NCI-H1105 (cell line): ENCODE measurements at places on chromosomes 7 and 10.

DNA sequence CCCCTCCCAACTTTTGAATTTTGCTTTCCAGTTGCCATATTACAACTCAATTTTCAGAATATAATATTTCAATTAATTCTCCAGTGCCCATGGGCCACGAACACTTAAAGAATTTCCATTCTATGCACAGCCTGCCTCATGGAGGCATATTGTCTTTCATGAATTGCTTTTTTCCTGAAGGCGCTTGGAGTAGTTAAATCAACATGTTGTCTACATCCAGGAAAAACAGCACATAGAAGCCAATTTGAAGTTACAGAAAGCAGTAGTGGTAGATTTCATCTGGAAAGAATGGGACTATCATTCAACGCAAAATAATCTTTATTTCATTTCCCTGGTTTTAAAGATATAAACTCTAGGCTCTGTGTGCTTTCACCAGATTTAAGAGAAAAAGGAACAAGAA is 106.0 kb downstream of the NRP1 start:
- no peak for DNase-seq

DNA sequence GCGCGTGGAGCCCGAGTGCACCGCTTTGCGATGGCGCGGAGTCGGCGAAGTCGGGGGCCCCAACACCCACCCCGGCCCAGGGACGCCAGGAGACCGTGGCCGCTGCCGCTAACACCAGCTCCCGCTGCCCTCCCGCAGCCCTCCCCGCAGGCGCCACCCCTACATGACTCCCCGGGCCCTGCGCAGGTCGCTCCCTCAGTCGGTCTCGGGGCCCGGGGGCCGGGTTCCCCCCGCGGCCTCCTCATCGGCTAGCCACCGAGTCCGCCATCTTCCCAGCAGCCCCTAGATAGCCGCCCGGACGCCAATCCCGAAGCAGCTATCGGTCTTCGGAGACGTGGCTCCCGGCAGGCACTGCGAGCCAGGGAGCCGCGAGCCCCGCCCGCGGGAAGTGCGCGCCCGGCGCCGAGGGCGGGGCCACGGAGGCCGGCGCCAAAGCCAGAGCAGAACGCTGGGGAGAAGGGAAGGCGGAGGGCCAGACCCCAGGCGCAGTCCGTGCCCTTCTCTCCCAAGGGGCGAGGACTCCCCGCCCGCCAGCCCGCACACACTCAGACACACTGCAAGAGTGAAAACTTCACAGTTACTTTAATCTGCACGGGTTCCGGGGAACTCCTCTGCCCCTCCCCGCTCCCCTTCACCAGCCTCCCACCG is at the start of gene FASTK:
TSS of gene FASTK (minus strand) at position 288 of the 648 bp plus-strand sequence. CDS start at position 245, 43 bp downstream.
- peak; percentile 80 for DNase-seq

DNA sequence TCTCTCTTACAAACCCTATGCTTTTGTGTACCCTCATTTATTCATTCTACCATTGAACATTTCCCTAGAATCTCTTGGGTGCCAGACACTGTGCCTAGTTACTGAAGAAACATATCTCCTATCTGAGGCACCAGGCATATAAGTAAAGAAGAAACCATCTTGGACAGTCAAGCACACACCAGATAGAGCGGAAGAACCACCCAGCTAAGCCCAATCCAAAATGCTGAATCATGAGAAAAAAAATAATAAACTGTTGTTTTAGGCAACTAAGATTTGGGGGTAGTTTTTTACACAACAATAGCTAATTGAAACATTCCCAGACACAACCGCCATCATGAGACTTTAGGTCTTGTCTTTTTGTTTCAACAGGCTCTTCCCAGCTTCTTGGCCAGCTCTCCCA is 102.3 kb upstream of the TCF7L2 start:
- DNase-seq = no peak

DNA sequence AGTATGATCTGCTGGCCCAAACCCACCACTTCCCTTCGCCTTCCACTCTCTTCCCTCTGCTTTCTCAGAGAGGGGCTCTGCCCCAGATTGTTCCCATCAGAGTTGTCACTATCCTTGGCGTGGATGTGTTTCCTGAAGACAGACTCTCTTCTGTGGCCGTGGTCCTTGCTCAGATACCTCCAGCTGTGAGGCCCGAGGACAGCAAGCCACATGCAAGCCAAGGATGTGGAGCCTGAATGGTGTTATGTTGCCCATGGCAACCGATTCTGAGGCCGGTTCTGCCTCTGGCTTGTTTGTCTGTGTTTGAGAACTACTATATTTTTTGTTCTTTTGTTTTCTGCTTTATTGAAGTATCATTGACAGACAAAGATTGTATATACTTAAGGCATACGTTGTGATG is 247.4 kb upstream of the PODXL start:
- DNase-seq = no peak

DNA sequence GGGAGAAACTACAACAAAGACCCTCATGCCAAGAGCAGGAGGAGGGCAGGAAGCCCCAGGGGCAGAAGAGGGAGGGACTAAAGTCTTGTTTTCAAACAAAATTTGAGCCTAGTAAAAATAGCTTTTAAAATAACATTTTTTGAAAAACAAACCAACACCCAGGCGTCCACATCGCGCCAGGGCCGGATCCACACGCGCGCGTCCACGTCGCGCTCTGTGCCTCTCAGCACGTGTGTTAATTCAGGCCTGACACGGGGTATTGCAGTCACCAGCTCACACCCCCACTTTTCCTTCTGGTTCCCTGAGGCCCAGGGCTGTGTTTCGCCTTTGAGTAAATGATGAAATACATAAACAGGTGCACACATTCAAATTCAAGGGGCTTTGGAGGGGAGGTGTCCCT is 196.2 kb downstream of the TCERG1L start:
- no peak for DNase-seq

DNA sequence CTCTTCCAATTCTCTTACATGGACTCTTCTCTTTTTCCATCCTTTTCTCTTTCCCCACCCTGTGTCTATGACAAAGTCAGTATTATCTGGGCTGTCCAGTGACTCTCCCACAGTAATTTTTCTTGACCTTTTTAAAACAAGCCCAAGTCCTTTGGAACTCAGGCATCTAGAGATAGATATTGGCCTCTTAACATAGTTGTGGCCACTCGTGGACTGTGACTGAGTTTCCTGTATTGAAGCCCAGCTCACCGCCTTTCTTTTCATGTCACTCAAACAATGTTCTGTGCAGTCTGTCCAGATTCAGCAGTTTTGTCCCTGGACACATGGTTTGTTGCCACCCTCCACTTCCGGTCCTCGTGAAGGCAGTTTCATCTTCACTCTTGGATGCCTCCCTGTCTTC is 110.9 kb upstream of the CDC14C start:
- DNase-seq = no peak

DNA sequence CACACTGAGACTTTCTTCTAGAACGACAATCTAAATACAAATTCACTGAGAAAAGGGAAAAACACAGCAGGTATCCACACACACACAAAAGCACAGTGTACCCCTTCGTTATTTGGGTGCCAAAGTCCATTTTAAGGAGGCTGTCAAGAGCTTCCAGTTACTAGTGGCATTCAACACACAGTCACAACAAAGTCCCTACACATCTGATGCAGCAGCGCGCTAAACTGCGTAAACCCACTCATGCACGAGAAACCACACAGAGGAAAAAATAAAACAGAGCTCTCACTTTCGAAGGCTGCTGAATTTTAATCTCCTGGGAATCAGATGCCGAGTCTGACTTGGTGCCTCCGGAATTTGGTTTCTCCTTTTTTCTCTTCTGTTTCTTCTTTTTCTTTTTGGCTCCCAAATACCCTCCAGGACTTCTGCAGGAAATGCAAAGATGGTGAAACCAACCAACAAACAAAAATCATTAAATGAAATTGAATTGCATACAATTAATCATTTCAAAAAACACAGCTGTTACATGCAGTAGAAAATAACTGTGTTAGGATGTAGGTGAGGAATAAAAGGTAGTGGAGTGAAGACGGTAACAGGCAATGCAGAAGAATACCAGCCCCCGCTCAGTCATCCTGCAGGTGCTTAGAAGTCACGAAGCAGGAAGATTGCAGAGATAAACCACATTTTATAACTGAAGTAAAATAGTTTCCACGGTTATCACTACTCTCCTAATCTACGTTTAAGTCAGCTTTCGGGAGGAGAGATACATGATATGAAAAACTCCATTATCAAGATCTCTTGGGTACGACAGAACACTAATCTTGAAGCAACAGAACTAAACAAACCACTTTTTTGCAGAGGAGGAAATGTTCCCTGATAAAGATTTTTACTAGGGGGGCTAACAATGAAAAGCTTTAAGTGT is 27.1 kb downstream of the NMT2 start:
- no peak for DNase-seq

- DNase-seq = no peak
These were observed 14.3 kb downstream of the MUC12 start for GRCh38 chr7:100983451-100984187.

DNA sequence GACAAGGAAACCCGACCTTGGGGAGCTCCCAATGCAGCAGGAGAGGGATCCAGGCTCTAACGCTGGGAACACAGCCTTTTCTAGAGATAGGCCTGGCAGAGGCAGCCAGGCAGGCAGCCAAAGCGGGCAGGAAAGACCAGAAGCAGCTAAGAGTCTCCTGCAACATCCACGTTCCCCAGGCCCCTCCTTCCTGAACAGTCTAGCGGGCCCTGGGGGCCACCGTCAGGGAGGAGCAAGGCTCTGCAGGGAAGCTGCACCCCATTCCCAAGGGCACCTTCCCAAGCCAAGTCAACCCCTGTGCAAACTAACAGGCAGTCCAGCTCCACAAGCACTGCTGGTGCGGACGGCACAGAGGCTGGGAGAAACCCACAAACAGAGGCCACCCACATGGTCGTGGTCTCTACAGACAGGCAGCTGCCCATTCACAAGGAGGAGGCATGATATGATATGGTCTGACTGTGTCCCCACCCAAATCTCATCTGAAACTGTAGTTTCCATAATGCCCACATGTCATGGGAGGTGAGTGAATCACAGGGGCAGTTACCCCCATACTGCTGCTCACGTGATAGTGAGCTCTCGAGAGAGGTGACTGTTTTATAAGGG is 115.7 kb downstream of the MAD1L1 start:
- no peak for DNase-seq

DNA sequence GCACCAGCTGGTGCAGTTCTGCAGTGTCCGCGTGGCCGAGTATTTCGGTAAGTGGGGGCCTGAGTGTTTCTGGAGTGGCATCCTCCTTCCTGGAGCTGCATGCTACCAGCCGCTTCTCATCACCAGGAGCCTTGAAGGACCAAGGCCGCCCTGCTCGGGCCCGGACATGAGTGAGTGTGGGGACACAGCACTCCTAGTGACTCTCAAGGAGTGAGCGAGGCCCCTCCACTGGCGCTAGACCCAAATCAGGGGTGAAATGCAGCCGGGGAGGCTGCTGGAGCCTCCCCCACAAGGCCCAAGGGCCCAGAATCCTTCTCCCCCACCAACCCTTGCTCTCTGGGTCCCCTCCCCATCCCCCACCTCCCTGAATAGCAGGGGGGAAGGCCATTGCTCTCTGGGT is 48.0 kb downstream of the CAMK2B start:
- no peak for DNase-seq

- no peak for DNase-seq
These were observed 38.7 kb downstream of the LRRC20 start for GRCh38 chr10:70343712-70344111.

GRCh38 chr7:155529346-155529745 is 17.0 kb downstream of the CNPY1 start:
- no peak for DNase-seq

DNA sequence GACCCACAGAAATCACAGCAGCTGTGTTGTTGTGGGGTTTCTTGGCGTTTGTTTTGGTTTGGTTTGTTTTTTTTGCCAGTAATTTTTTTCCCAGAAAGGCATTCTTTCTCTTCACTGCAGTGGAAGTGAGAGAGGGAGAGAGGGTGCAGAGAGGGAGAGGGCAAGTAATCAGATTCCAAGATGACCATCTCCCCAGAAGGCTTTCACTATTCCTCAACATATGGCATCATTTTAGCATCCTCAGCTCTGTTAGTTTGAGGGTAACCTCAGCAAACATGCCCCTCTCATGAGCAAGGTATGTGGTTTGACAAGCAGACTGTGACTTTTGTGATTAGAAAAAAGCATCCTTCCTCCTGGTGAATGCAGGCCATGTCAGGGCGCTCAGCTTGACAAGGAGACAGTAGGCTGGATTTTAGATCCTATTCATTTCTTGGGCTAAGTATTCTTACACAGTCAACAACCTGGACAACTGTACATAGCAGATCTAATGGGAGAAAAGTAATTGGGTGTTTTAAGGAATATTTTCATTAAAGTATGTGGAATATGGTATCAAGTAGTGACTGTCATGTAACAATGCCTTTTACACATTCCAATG is 86.3 kb upstream of the PIK3CG start:
- no peak for DNase-seq

GRCh38 chr10:62430881-62431280 is 56.7 kb downstream of the ZNF365 start:
- no peak for DNase-seq

DNA sequence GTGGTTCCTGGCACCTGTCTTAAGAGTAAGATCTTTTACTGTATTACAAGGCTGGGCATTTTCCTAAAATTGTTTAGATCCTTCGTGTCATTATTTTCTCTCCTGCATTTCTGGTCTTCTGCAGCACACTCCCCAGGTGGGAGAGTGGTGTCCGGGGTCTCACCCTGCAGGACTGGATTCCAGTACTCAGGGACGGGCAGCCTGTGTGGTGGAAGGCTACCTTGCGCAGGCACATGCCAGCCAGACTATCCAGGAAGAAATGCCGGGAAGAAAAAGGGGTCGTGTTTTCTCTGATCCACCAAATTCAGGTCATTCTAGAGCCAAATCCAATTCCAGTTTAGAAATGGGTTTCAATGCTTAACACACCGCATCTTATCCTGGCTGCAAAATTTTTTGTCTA is 27.7 kb downstream of the CNPY1 start:
- DNase-seq = no peak

DNA sequence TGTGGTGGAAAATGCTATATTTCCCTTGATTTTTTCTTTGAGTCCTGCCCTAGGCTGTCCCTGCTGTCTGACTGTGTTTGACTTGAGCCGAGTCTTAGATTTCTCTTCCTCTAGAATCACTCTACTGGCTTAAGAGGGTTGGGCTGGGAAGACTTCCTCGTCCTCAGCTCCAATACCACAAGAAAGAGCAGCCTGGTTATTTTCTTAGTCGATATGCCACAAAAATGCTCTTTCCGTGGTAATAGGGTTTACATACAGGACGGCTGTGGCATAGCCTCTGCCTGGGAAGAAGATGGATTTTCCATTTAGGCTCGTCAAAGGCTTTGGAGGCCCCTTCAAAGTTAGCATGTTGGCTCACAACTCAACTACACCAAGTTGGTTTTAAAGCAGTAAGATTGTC is 212.0 kb upstream of the IGFBP3 start:
- DNase-seq = no peak

DNA sequence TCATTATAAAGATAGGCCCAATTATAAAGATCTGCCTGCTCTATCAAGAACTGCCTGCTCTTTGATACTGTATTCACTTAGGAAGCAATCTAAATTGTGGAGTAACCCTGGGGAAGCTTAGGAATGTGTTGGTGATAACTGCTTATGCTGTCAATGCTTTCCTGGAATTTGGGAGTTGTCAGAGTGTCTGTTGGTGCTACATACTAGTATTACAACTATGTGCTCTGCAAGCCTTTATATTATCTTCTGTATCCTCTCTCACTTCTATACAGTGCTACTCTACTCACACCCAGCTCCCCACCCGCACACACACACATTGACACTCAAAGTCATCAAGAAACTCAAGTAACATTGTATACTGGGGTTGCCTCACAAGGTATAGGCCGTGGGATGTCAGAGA is 6.1 kb downstream of the ZNF277 start:
- DNase-seq = no peak
